LoVo (cell line): ENCODE measurements at places on chromosomes 7 and 10.

GRCh38 chr10:95767884-95768556 is 12.1 kb downstream of the ENTPD1 start:
- no peak for DNase-seq

DNA sequence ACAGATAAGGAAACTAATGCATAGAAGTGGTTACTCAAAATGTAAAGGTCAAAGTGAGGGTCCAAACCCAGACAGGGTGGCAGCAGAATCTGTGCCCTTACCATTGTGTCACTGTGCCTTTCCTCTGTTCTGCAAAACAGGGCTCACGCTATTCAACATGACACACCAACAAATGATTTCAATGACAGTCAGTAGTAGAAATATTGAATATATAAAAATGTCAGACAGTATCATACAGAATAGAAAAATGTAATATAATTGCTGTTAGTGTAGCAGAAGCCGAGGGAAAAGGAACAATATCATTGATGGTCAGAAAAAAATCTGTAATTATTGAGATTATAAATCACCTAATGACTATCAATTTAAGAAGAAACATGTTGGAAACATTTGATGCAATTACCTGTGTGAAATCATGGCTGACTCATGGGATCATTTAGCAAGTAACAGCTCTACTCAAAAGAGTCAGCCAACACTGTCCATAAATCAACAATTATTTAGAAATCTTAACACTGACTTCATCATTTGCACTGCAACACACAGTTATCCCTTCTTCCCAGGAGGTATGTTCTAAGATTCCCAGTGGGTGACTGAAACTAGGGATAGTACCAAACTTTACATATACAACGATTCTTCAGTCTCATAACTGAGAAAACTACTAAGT is 198.7 kb downstream of the DGKI start:
- DNase-seq, result no peak

DNA sequence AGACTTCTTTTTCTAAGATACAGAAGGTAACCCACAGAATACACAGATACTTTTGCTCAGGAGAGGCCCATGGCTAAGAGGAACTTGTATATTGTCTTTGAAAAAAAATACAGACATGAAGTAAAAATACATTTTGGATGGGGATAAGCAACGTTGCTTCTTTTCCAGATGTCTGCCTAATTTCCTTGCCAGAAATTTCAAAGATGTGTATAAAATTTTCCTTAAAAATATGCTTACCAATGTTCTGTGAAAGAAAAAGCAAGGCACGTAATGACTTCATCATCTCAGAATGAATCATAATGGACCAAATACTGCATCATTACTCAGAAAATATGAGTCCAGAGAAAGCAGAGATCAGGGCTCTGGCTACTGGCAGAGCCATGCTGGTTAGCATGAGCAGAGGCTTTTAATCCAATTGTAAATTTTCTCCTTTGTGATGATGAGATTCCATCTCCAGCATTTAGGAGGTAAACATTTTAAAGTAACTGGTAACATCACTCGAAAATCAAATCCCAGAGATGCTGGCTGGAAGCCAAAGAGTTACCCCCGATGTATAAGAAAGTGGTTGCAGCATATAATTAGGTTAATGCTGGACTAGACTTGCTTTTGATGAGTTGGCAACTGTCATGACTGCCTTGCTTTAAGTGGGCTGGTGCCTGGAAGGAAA is 272.5 kb downstream of the SEMA3A start:
- DNase-seq, result no peak

DNA sequence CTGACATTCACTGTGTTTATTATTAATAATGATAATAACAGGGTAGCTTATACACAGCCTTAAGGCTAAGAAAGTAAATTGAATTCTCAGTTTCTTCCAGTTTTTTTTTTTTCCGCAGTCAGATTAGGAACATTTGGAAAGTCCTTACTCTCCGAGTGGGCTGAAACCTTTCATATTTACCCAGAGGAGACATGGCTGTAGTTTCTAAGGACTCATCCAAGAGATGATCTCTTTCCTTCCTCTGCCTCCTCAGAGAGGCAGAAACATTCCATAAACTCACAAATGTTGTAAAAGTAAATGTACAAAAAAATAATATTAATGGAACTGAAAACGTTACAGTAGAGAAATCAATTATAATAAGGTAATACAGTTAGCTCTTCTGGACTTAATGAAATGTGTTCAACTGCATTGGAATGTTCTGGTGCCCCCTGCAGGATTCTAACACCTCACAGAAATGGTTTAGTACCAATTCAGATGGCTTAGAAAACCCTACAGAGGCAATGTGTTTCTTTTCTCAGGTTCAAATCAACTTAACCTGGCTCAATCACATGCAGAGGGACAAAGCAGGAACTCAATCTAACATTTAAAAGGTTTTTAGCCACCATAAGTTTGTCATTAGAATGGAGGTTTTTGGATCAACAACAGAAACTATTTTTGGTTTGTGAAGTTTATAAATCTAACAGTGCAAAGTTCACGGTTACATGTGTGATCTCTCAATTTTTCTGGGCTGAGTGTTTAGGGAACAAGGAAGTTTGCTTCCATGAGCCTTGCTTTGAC is 71.7 kb downstream of the ICA1 start:
- peak; percentile 27 for DNase-seq

GRCh38 chr10:58438340-58438871 is 53.2 kb downstream of the TFAM start:
- no peak for DNase-seq
